ENCODE measurements at places on chromosomes 1 and 21. TPM values are rescaled to one million over a fixed set of nuclear protein-coding genes. Genes with fewer than 3 reads are reported as not detected.

DNA sequence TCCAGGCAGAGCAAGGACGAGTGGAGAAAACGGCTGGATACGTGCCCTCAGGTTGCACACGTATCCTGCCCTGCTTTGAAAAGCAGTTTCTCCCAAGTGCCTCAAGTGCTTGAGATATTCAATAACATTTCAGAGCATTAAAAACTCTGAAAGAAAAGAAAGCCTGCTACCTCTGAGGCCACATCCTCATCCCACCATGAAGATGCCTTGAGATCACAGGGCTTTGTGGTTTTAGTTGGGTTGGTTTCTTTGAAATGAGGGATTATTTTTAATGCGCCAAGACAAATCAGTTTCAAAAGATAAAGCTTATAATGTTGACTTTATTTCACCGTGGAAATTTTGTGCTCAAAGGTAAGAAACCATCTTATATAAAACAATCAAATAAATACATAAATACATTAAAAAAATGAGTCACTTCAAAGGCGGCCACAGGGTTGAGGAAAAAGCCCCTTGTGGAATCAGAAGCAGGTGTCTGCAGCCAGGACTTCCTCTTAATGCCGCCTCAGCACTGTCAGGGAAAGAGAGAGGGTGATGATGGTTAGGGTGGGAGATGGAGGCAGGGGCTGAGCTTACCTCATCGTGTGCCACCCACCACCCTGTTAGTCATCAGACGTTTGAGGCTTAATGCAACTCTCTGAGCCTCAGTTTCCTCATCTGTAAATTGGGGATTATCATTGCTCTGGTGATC is 1.4 kb downstream of the NPPB start:
- no peak for DNase-seq

DNA sequence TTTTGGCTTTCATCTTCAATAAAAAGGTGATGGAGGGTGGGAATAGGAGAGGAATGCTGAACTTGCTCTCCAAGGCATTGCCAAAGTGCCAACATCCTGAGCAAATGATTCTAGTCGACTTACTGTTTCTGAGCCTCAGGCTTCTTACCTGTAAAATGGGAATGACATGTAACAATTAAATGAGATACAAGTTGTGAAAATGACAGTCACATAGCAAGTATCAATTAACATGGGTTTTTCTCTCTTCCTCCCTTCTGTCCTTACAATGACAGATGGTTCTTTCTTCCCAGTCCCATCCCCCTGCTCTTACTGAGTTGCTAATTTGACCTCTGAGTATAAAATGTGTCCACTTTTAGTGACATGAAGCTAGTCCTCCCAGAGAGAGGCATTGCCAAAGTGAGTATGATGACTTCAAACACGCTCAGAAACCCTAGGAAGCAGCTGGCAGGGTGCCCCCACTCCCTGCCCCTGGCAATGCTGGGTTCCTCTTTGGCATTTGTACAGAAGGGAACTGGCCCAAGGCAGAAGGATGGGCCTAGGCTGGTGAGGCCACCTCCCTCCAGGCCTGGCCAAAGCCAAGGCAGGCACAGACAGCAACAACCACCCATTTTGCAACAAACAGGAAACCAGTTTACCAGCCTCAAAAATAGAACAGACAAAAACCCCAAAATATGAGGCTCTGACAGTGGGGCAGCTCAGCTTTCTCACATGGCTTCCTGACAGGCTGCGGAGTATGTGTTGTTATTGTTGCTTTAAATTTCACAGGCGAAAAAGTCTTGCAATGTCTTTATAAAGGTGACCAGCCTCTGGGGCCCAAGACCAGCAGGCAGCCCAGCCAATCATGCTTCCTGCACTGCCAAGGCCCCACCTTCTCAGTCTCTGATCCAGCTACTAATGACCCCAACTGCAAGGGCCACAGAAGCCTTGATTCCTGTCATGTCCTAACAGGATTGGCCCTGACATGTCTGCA is 115.9 kb downstream of the HIVEP3 start:
- DNase-seq = peak; percentile 70

- no peak for DNase-seq
These were observed 42.6 kb upstream of the KLF17 start for GRCh38 chr1:44076066-44076465.

- no peak for DNase-seq
These were observed 170.4 kb upstream of the SYT6 start for GRCh38 chr1:114323959-114324661.

- no peak for DNase-seq
These were observed 8.6 kb upstream of the AK2 start for GRCh38 chr1:33045246-33045645.

DNA sequence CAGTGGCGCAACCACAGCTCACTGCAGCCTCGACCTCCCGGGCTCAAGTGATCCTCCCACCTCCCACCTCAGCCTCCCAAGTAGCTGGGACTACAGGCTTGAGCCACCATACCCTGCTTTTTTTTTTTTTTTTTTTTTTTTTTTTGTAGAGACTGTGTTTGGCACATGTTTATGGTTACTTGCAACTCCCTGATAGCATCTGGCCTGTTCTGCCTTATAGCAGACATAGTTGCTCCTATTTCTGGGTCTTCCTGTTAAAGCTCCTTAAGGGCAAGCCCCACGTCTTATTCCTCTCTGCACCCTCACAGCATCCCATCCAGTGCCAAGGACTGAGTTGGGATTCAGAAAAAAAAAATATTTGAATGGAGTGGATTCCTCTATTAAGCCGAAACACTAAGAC is 17.1 kb upstream of the CNR2 start:
- DNase-seq = no peak

DNA sequence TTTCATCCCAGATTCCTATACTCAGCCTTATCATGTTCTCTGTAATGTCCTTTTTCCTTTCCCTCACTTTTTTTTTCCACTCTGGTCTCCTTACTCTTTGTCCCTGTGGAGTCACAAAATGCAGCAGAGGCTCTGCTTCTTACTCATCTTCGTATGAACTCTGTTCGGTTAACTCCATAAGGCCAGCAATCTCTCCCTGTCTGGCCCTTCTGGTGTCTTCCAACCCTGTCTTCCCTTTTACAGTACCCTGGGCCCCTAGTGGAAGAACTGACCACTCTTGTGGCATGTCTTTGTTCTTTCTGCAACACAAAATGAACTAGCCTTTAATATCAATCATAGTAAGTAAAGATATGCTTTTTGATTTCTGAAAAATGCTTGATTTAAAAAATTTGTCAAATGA is 7.1 kb downstream of the CD101 start:
- DNase-seq = no peak

- DNase-seq = no peak
These were observed 52.5 kb downstream of the LHX4 start for GRCh38 chr1:180282401-180283044.

- no peak for DNase-seq
These were observed 13.2 kb downstream of the MX1 start for GRCh38 chr21:41439248-41439647.

GRCh38 chr1:10765734-10766478 is 30.5 kb downstream of the CASZ1 start:
- DNase-seq = no peak

GRCh38 chr1:205977402-205978014 is 25.7 kb downstream of the RAB7B start:
- peak; percentile 77 for DNase-seq

GRCh38 chr1:153921803-153922075 is 1.0 kb downstream of the GATAD2B start:
- no peak for DNase-seq

GRCh38 chr1:110102081-110102480 is 10.2 kb upstream of the UBL4B start:
- DNase-seq = no peak

- DNase-seq = peak; percentile 42
These were observed 13.2 kb downstream of the S100A7A start for GRCh38 chr1:153429266-153430165.

DNA sequence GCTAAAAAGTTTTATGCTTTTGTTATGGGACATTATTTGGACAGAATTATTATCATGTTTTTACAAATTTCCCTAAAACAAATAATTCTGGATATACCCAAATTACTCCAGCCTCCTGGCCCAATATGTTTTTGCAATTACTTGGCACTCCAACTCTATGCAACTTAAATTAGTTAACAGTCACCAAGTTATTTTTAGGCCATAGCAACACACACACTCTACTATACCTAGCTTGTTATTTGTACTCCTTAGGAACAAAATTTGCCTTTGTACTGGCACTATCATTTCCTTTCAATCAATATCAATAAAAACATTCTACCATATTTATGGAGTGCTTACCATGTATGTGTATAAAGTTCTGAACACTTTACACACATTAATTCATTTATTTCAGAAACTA is 7.7 kb downstream of the DUSP10 start:
- DNase-seq = no peak

DNA sequence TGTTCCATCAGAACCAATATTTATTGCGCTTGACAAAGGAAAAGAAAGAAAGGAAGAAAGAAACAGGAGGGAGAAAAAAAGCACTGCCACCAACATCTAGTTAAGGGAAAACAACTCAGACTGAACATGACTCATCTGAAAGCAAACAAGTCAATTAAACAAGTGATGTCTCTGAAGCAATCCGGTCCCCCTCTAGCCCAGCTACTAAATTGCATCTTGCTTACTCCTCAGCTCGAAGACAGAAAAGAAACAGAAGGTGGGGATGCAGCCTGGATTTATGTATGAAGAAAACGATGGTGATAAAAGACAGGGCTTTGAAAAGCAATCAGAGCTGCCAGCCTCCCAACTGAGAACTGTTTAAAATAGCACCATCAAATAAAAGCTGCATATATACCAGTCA is 188.2 kb downstream of the OMA1 start:
- DNase-seq = no peak

DNA sequence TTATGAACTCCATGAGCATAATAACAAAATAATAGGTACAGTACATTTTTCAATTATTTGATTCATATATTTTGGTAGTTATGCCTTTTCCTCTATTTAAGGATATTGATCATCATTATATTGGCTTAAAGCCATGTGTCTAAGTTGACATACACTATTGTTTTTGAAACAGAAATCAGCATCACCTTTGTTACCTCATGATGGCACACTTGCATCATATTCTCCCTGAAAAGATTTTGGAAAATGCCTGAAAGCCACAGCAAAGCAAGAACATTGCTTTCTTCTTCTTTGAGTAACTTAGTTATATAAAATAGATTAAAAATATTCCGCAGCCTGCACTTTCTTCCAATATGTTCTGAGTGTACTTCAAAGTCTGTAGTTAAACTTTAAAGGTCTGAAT is 33.3 kb downstream of the TMPRSS15 start:
- no peak for DNase-seq

- no peak for DNase-seq
These were observed 81.5 kb downstream of the PTGER3 start for GRCh38 chr1:70966018-70966638.

- DNase-seq = peak; percentile 61
These were observed 19.5 kb upstream of the COL6A2 start for GRCh38 chr21:46078322-46078977.

- DNase-seq = no peak
These were observed 16.9 kb upstream of the EFCAB14 start for GRCh38 chr1:46735708-46736324.

DNA sequence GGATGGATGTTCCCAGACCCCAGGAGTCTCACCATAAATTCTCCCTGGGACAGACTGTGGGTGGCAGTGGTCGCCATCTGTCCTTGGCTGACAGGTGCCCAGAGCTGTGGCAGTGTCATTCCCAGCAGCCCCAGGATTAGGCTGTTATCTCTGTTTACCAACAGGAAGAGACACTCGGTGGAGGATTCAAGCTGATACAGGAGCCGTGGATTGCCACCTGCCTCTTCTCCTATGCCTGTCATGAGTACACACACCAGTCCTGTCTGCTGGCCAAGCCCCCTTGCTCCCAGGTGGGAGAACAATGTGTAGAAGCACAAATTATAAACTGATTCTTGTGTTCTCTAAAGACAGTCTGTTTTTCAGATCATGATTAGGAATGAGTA is 152.6 kb downstream of the ETS2 start:
- DNase-seq = no peak

GRCh38 chr1:246476771-246477170 is 30.3 kb downstream of the SMYD3 start:
- no peak for DNase-seq

DNA sequence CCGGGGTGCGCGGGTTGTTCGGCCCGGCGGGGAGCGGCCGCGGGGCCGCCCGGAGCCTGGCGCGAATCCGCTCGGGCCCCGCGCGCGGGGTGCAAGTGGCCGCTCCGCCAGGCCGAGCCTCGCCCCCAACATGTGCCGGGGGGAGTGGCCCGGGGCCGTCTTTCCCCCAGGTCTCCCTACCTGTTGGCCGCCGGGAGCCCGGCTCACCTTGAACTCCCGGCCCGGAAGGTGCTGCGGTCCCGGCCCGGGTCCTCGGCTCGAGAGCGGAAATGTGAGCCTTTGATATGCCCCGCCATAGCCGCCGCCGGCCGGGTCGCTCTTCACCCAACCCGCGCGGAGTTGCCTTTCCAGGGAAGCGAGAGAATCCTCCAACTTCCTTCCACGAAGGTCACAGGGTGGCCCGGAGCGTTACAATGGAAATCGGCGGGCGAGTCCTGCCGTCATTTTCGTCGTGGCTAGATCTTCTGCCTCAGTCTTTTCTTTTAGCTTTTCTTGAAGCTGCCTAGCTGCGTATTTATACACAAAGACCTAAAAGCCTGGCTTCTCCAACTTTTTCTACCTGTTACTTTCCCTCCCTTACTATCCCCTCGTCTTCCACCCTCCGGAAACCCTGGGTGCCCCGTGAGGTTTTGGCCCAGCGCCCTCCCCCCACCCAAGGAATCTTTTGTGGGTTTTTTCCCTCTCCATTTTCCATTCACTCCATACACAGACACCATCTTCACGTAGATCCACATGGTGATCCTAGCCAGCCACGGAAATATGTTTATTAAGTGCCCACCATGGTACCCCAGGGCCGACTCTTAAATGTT is 867 bp downstream of the PTGFRN start:
- peak; percentile 64 for DNase-seq

GRCh38 chr21:43669828-43670605 is 10.7 kb downstream of the RRP1B start:
- no peak for DNase-seq

DNA sequence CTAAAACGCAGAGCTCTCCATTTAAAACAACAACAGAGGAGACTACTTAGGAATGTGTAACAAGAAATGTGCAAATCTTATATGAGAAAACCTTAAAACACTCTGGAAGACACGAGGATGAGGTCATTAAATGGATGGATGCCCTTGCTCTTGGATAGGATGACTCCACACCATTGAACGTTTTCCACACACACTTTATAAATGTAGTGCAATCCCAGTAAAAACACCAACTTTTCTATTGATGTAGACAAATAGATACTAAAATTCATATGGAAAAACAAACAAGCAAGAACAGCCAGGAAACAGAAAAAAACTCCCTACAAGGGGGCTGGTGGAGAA is 18.4 kb upstream of the COL6A1 start:
- no peak for DNase-seq

- DNase-seq = no peak
These were observed 181.6 kb downstream of the NEGR1 start for GRCh38 chr1:72100771-72101170.

- peak; percentile 80 for DNase-seq
These were observed 4.1 kb downstream of the HEYL start for GRCh38 chr1:39635205-39635870.

Gene TNFRSF18
- 0.55 TPM for total RNA-seq

Gene NBPF4
- not detected for total RNA-seq

Gene DCST1
- not detected for total RNA-seq

Gene SPRR2A
- total RNA-seq = not detected

Gene S100A11
- total RNA-seq = 59.0 TPM

Gene ATF3
- total RNA-seq = 12.6 TPM

Gene MAP3K7CL
- 15.5 TPM for total RNA-seq

Gene RNF186
- not detected for total RNA-seq

Gene RAB3B
- total RNA-seq = not detected

Gene PRAMEF26
- total RNA-seq = not detected

Gene TLR5
- 1.0 TPM for total RNA-seq

Gene LCE2B
- not detected for total RNA-seq

Gene PERM1
- total RNA-seq = 61.8 TPM

Gene HCRTR1
- 0.43 TPM for total RNA-seq

Gene AVPR1B
- not detected for total RNA-seq

Gene VCAM1
- total RNA-seq = 6.4 TPM

Data from right atrium auricular region (tissue), 2 donors.